ENCODE measurements at places on chromosomes 5 and 9.

DNA sequence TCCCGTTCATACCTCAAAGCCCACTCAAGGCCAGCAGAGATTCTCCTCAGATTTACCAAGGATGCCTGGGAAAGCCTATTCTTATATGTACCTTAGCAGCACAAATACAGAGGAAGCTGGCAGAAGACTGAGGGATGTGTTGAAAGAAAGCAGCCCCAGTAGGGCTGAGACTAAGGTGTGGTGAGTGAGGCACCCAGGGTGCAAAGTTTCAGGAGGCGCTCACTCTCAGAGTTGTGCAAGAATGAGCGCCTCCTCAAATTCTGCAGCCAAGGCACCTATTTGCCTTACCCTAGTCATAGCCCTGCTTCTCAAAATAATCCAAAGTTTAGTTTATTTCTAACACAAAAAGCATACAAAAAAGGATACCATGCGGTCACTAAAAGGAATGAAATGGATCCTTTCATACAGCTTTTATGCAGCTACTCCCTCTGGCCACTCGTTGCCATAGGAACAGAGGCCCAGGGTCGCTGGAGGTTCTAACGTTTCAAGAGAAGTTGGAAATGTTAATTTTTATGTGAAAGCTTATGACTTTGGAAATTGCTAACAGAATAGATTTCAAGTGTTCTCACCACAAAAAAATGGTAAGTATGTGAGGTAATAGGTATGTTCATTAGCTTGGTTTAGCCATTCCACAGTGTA lies 79.7 kb upstream of the SMIM23 start:
- no peak for DNase-seq

DNA sequence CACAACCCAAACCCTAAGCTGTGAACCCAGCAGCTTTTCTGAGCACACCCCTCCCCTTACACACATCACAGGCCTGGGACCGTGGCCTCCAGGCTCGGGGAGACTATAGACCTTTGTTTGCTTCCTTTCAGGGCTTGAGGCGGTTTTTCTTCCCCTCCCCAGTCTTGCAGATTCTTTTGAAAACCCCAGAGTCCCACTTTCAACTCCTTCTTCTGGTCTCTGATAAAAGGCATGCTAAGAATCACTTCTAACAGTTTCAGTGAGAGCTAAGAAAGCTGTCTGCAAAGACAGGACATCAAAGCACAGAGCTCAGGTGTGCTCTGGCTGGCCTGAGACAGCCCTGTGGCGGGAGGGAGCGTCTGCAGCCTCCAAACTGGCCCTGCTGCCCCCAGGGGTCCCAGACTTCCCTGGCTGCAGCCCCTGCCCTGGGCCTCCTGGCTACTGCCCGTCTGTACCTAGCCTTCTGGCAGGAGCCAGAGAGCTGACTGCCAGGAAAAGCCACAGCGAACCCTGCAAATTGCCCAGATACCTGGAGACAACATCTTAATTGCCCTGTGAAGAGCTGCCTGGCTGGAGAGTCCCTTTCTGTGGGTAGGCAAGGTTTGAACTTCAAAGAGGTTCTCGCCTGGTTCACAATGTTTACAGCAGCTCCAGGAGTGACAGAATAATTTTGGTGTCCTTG lies 138.9 kb downstream of the GADD45G start:
- DNase-seq = no peak

- DNase-seq = no peak
Observed at GRCh38 chr9:73178044-73178443, 26.4 kb downstream of the ANXA1 start.

GRCh38 chr9:110161940-110162339 lies 46.0 kb downstream of the C9orf152 start:
- no peak for DNase-seq
